ENCODE measurements at places on chromosomes 7 and 10. TPM values are rescaled to one million over a fixed set of nuclear protein-coding genes. Genes with fewer than 3 reads are reported as not detected.

DNA sequence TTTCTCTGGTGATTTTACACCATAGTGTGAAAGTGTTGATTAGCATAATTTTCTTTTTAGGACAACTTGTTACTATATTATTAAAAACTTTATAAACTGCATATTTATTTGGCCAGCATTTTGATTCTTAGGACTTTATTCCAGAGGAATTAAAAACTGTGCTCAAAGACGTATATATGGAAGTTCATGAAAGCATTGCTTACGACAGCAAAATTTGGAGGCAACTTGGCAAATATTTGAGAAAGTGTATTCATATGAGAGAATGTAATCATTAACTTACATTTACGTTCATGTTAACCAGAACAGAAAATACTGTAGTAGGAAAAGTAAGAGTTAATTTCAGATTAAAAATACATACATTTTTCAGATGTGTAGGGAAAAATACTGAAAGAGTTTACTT lies 203.1 kb downstream of the JCAD start:
- no peak for DNase-seq

DNA sequence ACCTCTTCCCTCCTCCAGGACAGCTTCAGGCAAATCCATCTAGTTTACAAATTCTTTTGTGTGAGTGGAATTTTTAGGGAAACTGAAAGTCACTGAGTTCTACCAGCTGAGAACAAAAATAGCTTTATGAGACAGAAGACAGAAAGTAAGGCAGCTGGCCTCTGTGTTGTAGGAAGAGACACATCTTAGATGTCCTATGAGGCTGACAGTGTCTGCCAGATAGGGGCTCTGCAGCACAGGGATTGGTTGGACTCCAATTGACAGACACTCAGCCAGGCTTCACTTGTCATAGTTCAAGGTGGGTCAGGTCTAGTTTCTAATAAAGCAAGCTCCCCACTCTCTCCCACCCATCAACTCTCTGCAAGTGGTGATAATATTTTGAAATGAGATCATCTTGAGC lies 574.9 kb downstream of the CCSER2 start:
- no peak for DNase-seq

DNA sequence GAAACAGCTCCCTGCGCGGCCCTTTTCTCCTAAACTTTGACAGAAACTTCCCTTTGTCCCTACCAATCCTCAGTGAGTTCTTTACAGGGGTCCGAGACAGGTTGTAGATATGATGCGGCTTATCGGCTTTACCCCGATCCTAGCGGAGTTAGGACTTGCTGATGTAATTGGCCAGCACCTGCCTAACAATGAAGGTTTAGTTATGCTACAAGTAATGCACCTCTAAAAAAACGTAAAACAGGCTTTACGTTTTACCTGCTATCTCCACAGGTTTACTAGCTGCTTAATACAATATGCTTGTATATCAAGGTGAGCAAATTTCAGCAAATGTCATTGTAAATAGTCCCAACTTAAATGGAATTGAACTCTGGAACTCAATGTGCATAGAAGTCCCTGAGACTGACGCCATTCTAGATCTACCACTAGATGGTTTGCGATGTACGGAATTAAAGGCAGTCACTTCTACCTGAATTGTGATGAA lies 697 bp upstream of the SNX13 start:
- peak; percentile 58 for DNase-seq

Gene SMO
- 114 TPM for total RNA-seq

DNA sequence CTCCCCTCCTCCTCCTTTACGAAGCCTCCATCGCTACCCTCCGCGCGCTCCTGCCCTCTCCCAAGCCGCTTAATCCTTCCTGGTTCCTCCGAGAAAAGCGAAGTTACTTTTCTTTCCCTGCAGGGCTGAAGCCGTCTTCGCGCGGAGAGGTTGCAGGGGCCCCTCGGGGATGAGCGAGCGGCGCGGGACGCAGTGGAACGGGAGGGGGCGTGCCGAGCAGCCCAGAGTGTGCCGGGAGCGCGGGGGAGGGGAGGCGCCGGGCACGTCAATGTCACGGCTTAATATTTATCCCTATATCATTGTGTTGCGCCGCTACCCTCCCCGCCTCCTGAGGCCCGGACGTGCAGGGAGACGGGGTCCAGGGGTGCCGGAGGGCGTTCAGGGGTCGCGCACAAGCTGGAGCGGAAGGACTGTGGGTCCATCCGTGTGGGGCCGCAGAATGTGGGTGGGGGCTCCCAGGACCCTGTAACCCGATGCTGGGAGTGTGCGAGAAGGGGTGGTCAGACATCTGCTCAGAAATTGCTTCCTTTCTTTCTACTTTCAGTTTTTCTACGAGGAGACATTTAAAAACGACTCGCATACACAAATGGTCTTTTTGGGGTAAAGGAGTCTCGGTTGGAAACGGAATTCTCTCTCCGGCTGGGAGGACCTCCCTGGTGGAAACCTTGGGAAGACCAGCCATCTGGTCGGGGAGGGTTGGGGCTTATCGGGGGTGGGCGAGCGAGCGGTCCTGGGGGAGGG lies 2.4 kb downstream of the CDK6 start:
- peak; percentile 78 for DNase-seq

- DNase-seq: peak; percentile 28
Observed at GRCh38 chr7:152859781-152860191, 100.2 kb downstream of the ACTR3B start.

GRCh38 chr10:7458556-7458955 lies 47.7 kb upstream of the SFMBT2 start:
- no peak for DNase-seq

Gene MBLAC1
- total RNA-seq: 2.7 TPM

- DNase-seq: no peak
Observed at GRCh38 chr7:78760620-78761355, 692.7 kb downstream of the MAGI2 start.

- no peak for DNase-seq
Observed at GRCh38 chr7:50207251-50207564, 97.3 kb upstream of the IKZF1 start.

GRCh38 chr10:74981831-74982633 lies 129.4 kb upstream of the SAMD8 start:
- no peak for DNase-seq

Measured in neural progenitor cell (in vitro differentiated cells).